ENCODE measurements at places on chromosomes 16 and 17. TPM values are rescaled to one million over a fixed set of nuclear protein-coding genes. Genes with fewer than 3 reads are reported as not detected.

Gene CHST6
- 4.4 TPM for total RNA-seq

Gene BICDL2
- total RNA-seq, result not detected

Gene TNFRSF13B
- not detected for total RNA-seq

DNA sequence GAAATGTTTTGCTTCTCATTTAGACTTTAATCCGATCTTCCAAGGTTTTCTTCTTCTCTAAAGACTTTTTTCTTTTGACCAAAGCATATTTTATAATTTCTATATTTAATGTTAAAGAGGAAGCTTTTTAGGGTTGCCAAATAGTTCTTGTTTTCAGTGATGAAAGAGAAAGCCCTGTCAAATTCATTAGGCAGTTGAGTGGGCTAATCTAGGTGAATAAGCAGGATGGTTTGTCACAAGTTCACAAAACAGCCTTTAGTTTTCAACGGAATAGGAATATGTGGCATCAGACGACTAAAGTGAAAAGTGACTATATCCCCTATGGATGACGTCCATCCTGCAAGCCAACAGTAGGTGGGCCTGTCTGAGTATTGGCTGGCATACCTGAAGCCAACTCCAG lies 118.8 kb downstream of the NLK start:
- no peaks in the 10 kb centered on the region for H3K27me3 ChIP-seq
- no peak for DNase-seq
- no peaks in the 10 kb centered on the region for H3K4me1 ChIP-seq
- H3K4me3 ChIP-seq, result no peak overlapping the region

DNA sequence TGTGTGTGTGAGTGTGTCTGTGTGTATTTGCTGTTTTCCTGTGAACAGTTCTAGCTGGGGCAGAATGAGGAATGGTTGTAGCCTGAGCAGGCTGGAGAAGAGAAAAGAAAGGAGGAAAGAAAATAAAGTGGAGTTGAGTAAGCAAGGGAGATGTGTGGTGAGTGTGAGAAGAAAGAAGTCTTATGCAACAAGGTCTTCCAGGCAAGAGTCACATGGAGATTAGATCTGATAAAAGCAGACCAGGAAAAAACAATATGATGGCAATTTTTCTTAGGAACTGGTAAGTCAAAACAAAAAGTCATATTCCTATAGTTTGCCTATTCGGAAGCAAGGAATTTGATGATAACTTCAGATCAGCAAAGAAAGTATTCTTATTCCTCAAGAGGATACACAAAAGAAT lies 125.0 kb downstream of the HS3ST3A1 start:
- DNase-seq, result no peak
- H3K4me3 ChIP-seq, result no peak overlapping the region
- no peak overlapping the region for H3K27ac ChIP-seq
- no peaks in the 10 kb centered on the region for H3K4me1 ChIP-seq
- H3K27me3 ChIP-seq, result no peaks in the 10 kb centered on the region

DNA sequence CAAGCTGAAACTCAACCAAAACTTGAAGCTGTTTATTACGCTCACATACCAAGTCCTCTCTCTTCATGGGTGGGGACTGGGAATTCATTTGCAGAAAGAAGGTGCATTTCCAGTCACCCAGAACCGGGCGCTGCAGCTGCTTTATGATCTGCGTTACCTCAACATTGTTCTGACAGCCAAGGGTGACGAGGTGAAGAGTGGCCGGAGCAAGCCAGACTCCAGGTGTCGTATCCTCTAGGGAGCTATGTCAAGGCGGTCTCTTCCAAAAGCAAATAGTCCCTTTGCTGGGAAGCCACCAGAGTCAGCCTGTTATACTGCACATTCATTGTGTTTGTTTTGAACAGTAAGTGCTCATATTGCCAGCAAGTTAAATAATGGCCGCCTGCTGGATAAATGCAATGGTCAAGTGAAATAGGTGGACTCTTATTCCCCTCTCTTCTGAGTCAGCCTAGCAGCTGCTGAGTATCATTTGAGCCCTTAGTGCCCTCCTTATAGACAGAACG lies 12.7 kb downstream of the COG1 start:
- DNase-seq, result no peak
- no peaks in the 10 kb centered on the region for H3K27me3 ChIP-seq
- H3K4me3 ChIP-seq, result no peak overlapping the region
- no peak overlapping the region for H3K27ac ChIP-seq
- peaks cover 95% of the 10 kb centered on the region for H3K36me3 ChIP-seq

- peaks cover 8% of the 10 kb centered on the region for H3K36me3 ChIP-seq
- peak overlapping the region; percentile 98 for H3K27ac ChIP-seq
- H3K4me1 ChIP-seq, result peaks cover 38% of the 10 kb centered on the region
- no peak for DNase-seq
- H3K4me3 ChIP-seq, result no peak overlapping the region
Observed at GRCh38 chr16:66520406-66521170, 29.3 kb downstream of the TK2 start.

- H3K4me1 ChIP-seq, result no peaks in the 10 kb centered on the region
- no peak for DNase-seq
- no peaks in the 10 kb centered on the region for H3K36me3 ChIP-seq
- H3K27ac ChIP-seq, result no peak overlapping the region
- H3K4me3 ChIP-seq, result no peak overlapping the region
Observed at GRCh38 chr17:30358055-30358760, 20.5 kb upstream of the CPD start.

DNA sequence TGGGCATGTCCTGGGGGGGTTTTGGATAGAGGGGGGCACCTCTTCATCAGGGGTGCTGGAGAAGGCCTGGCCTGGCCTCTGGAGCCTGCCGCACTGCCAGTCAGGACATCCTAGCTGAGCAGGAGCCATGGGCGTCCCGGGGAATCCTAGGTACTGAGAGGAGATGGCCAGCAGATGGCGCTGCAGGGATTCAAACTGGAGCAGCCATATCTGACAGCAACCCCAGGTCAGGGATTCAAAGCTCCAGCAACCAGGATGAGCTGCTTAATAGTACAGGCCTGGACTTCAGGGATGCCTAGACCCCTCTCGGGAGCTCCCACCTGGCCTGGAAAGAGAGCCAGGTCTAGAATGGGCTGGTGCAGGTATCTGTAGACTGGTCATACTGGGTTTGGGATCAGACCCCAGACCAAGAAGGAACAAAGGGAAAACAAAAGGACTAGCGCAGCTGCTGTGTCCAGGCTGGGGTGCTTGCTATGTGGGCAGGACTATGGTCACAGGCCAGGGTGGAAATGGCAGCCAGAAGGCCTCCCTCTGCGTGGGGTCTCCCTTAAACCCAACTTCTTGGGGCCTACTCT lies 306.9 kb upstream of the RBFOX1 start:
- no peaks in the 10 kb centered on the region for H3K36me3 ChIP-seq
- no peak overlapping the region for H3K27ac ChIP-seq
- no peaks in the 10 kb centered on the region for H3K4me1 ChIP-seq
- DNase-seq, result peak; percentile 66

DNA sequence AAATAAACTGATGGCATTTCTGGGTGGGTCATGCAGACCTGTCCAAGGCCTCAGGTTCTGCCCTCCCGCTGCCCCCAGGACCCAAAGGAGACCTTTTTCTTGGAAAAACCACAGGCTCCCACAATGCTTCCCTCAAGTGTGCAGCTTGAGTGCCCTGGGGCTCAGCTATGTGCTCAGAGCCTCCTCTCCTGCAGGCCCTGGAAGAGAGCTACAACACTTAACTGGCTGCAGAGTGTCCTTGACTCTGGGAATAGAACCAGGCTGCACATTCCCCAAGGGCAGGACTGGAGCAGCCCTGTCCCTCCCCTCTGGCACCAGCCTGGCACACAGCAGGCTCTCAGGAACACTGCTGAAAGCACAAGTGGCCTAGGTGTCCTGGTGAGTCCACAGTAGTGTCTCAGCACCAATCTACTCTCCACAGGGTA lies 4.8 kb upstream of the SREBF1 start:
- no peak overlapping the region for H3K4me3 ChIP-seq
- H3K36me3 ChIP-seq, result peaks cover 7% of the 10 kb centered on the region
- H3K27me3 ChIP-seq, result no peaks in the 10 kb centered on the region
- peak overlapping the region; percentile 93 for H3K27ac ChIP-seq
- H3K4me1 ChIP-seq, result peaks cover 12% of the 10 kb centered on the region
- no peak for DNase-seq
